ENCODE measurements at places on chromosomes 12 and 14.

- no peak for DNase-seq
These were observed 141.4 kb downstream of the MYRFL start for GRCh38 chr12:69966409-69966808.

DNA sequence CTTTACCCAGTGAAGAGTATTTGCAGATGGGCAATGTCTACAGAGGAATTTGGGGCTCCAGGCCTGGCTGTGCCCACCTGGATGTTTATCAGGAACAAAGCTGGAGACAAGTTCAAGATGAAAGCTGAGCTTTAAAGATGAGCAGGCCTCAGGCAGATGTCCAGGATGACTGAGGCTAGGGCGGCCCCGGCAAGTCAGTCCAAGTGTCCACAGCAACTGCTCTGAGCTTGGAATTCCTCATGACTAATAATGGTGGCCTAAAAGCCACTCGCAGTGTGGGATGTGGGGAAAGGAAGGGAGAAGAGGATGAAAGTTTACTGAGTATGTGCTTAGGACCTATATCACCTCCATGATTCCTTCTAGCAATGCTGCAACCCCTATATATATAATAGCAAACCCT lies 128.2 kb upstream of the NOS1 start:
- DNase-seq = no peak

DNA sequence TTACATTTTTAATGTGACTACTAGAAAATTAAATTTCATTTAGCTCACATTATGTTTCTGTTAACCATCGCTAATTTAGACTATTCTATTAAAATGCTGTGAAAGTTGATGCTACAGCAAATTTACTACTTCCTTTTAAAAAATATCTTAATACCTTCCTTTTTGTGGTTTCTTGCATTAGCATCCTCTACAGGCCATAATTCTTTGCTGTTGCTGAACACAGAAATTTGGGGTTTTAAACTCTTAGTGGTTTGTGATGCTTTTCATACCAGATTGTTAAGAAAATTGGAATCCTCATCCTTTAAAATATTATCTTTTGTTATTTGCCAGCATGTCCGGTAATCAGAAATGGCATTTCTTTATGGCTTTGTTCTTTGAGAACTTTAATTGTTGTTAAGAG lies 18.1 kb downstream of the WNK1 start:
- no peak for DNase-seq

DNA sequence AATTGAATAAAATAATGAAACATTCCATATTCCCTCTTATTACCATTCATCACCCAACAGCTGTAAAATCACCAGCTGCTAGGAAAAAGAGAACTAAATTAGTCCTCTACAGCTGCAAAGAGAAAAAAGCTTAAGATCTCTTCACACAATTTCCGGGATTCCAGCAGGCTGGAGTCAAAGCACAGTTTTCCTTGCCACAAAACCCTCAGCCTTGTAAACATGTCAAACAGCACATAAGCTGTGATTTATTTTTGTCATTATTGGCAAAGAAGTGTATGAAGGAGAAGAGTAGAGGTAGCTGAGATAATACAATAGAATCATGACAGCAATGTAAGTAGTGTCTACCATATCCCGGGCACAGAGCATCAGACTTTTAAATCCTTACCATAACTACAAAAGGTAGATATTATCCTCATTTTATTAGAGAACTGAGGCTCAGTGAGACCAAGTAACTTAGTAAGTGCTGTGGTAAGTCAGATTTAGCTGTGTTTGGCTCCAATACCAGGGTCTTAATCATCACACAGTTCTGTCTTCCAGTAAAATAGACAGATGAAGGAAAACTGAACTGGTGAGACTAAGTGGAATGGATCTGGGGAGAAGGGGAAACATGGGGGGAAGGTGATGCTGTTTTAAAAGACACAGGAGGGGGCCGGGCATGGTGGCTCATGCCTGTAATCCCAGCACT lies 57.3 kb downstream of the NTN4 start:
- DNase-seq = peak; percentile 46

- no peak for DNase-seq
These were observed 71.4 kb upstream of the GNPNAT1 start for GRCh38 chr14:52862632-52863333.

DNA sequence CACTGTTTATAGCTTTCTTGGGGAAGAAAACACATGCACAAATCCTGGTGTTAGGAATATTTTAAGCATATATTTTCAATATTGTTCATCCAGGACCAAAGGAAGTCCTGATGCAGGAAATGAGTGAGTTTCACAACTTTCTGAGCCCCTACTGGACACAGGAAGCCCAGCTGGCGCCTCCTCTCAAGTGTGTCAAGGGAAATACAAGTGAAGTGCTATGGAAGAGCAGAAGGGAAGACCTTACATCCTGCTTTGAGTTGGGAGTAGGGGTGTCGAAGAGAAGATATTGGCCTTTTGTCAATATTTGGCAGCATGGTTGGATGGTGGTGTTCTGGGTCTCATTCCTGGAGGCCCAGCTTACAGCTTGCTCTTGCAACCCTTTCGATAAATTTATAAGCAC lies 66.1 kb upstream of the ZDHHC17 start:
- no peak for DNase-seq

- DNase-seq = no peak
These were observed 4.0 kb upstream of the IRF2BPL start for GRCh38 chr14:77032491-77032843.

GRCh38 chr14:37668646-37669045 lies 73.2 kb downstream of the TTC6 start:
- no peak for DNase-seq

DNA sequence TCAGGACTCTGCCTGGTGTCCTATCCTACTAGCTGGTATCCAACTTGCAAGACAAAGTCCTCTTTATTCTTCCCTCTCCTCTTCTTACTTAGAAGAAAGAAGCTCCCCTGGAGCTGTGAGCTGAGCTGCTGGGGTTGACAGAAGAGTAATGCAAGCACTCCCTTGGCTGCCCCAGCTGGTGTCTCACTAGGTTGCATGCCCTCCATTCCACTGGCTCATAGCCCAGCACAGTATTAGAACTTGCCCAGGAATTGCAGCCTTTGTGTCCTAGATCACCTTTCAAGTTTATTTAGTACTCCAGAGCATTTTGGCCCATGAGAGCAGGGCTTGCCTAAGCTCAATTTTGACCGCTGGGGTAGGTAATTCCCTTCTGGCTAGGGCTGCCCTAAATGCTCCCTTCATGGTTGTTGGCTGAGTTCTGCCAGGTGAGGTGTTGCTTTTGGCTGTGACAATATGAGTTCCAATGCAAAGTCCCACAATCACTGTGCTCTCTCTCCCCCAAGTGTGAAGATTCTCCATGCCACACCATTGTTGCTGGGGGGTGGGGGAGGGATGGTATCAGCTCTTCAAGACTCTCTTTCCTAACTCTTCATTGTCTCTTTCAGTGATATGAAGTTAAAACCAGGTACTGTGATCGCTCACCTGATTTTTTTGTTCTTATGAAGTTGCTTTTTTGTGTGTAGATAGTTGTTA lies 317.4 kb upstream of the DDHD1 start:
- no peak for DNase-seq

DNA sequence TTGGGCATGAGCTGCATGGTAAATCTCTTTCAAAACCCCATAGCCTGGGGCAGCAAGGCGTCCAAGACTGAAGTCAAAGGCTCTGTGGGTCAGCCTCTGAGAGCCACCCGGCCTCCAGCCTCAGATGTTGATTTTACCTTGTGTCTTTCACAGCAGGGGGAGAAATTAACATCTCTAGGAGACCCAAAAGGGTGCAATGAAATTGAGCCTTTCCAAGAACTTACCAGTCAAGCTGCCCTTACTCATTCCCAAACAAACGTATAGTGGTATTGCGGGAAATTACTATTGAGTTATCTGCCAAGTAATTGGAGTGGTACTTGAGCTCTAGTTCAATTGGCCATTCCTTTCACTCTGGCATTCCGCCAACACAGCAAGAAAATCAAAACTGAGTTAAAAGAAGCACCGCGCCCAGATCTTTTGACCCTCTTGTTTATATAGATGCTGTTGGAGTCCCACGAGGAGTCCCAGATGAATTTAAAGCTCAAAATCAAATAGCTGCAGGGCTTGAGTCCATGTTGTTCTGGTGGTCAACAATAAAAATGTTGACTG lies 380.7 kb upstream of the SYT1 start:
- DNase-seq = no peak

GRCh38 chr14:88985654-88986053 lies 161.2 kb downstream of the TTC8 start:
- no peak for DNase-seq

- no peak for DNase-seq
These were observed 128.7 kb upstream of the C14orf180 start for GRCh38 chr14:104450811-104451401.

DNA sequence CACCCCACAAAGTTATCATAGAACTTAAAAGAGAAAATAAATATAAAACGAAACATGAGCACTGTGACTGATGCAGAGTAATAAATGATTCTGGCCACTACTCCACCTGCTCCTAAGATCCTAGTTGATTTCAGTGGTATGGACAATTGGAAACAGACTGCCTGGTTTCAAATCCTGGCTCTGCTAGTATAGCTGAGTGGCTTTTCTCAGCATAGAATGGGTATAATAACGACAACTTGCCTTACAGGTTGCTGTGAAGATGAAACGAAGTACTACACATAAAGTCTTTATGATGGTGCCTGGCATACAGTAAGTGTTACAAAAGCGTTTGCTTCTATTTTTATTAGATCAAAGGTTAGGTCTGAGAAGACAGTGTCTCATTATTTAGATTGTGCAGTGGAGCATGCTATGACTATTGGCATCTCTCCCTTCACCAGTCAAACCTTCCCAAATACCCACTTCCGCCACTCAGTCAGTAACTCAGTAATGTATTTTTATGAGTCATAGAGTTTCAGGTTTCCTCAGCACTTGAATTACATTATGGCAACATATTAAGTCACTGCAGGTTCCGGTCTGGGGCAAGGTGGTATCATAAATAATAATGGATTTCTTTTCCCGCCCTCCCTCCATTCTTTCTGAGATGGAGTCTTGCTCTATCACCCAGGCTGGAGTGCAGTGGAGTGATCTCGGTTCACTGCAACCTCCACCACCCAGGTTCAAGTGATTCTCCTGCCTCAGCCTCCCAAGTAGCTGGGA lies 29.7 kb upstream of the NR2C1 start:
- DNase-seq = no peak
